ENCODE measurements at places on chromosomes 7 and 10.

- DNase-seq: no peak
These were observed 14.2 kb upstream of the SYPL1 start for GRCh38 chr7:106126170-106126938.

DNA sequence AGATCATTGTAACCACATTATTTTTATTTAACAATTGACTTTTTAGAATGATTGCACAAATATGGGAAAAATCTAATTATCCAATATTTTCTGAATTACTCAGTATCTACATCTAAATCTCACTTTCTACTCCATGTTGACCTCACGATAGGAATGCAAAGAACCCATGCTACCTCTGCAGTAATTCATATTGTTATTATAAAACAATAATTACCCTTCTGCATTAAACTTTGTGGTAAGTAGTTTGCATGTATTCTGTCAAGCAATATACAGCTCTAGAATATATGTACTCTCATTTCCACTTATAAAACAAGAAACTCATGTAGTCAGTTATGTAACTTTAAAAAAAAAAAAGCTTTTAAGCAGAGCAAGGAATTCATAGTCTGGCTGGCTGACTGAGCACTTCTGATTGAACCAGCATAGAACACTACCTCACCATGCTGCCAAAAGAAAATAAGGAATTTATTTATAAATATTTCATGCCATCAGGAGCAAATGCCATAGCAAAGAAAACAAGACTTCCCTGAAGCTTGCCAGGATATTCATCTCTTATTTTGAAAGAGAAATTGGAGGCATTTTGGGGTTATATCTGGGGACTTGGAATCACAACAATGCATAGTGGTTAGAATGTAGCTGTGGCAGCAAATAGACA lies 895.7 kb downstream of the XPNPEP1 start:
- no peak for DNase-seq

GRCh38 chr7:36278620-36279172 lies 111.0 kb upstream of the ANLN start:
- DNase-seq: no peak

DNA sequence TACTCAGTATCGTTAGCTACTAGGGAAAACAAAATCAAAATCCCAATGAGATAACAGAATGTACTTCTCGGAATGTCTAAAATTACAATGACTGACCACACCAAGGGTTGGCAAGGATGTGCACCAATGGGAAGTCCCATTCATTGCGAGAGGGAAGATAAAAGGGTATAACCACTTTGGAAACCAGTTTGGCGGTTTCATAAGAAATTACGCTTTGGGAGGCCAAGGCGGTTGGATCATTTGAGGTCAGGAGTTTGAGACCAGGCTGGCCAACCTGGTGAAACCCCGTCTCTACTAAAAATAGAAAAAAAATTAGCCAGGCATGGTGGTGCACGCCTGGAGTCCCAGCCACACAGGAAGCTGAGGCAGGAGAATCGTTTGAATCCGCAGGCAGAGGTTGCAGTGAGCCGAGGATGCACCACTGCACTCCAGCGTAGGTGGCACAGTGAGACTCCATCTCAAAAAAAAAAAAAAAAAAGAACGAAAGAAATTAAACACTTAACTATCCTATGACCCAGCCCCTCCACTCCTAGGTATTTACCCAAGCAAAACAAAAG lies 7.6 kb downstream of the HACD1 start:
- DNase-seq: no peak

- no peak for DNase-seq
These were observed 6.6 kb downstream of the SEC24C start for GRCh38 chr10:73750819-73751218.

GRCh38 chr7:83484266-83484665 lies 164.7 kb downstream of the SEMA3E start:
- no peak for DNase-seq

- no peak for DNase-seq
These were observed 1.2 kb downstream of the SFRP4 start for GRCh38 chr7:37915438-37915837.
